NCI-H446 treated with DMSO at 0.1 percent for 48 hours (cell line): ENCODE measurements at places on chromosomes 1 and 21.

DNA sequence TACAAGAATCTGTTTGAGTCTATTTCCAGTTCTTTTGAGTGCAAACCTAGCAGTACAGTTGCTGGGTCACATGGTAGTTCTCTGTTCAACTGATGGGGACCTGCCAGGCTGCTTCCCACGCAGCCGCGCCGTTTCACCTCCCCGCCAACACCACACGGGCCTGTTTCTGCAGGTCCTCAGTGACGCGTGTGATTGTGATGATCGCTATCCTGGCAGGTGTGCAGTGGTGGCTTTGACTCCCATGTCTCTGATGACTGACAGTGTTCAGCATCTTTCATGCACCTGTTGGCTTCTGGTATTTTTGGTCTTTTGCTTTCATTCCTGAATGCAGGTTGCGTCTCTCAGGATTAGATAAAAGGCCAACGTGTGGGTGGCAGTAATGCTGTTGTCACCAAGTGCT is 41.6 kb downstream of the FAAP20 start:
- DNase-seq: no peak

- no peak for DNase-seq
These were observed 13.4 kb upstream of the DPT start for GRCh38 chr1:168742386-168742785.

- peak; percentile 12 for DNase-seq
These were observed 376.5 kb downstream of the ADGRL2 start for GRCh38 chr1:82177192-82177591.

DNA sequence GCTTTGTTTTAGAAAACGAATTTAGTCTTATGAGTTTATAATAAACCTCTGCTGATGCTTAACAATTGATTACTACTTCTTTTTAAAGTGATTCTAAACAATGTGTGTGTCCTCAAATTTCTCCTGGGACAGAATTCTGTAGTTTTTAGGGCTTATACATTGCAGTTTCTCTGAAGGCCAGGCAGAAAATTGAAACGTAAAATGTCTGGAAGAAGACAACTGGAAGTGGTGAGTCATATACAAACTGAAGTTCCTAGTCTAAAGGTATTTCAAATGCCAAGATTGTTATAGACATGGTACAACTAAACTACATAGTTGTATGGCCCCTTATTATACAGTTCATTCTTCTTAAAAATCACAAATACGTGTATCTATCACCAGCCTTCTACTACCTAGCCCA is 30.5 kb upstream of the RC3H1 start:
- DNase-seq: no peak

DNA sequence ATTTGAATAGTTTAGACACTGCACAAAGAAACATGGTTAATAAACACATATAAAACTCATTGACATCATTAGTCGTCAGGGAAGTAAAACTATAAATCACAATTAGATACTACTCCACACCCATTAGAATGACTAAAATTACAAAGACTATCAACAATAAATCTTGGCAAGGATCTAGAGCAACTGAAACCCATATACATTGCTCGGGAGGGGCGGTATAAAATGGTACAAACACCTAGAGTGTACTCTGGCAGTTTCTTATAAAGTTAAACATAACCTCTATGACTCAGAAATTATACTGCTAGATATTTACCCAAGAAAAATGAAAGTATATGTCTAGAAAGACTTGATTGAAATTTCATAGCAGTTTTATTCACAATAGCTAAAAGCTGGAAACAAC is 434.2 kb downstream of the RWDD3 start:
- DNase-seq: no peak

- no peak for DNase-seq
These were observed 444.1 kb downstream of the PLPP3 start for GRCh38 chr1:56135069-56135863.

GRCh38 chr1:67748630-67749029 is 63.6 kb downstream of the GADD45A start:
- DNase-seq: no peak

GRCh38 chr1:184191181-184191621 is 139.7 kb downstream of the TSEN15 start:
- peak; percentile 58 for DNase-seq

- DNase-seq: no peak
These were observed 16.6 kb upstream of the CACYBP start for GRCh38 chr1:174982971-174983689.

GRCh38 chr1:221865808-221866207 is 123.9 kb upstream of the DUSP10 start:
- no peak for DNase-seq

DNA sequence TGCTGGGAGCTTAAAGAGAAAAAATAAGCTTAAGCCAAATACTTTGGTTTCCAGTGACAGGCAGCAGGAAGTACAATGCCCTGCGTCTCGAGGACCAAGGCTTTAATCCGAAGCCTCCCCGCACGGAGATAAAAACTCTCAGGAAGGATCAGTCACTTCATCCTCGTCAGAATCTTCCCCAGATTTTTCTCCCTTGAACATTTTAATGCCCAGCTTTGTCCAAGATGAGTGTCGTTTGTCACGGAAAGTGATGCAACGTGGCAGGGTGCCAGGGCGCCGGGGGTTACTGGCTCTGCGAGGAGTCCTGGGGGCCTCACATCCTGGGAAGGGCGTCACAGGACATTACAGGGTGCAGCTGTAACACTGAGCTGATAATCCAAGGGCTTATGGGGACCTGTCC is 25.2 kb upstream of the PCBP3 start:
- DNase-seq: no peak

- no peak for DNase-seq
These were observed 288.7 kb upstream of the NRIP1 start for GRCh38 chr21:15353546-15353945.

DNA sequence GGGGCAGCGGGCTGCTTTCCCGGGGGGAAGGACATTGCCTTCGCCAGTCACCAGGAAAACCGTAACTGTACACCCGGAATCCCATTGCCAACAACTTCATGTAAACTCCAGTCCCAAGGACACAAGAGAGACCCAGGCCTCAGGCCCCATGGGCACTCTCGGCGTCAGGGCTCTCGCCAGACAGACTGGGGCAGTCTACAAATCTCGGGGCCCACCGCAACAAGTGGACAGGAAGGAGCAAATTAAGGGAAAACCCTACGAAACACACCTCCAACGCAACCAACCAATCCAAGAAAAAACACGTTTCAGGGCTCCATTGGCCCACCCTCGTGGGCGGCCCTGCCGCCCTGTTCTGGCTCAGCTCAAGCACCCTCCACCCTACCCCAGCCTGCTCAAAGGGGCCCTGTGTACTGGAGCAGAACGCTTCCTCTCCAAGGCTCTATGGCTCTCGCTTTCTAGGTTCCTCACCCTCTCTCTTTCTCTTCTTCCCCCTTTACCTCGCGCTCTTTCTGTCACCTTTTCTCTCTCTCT is 4.6 kb upstream of the ZNF678 start:
- no peak for DNase-seq

- DNase-seq: no peak
These were observed 2.0 kb downstream of the CR1 start for GRCh38 chr1:207497941-207498340.

DNA sequence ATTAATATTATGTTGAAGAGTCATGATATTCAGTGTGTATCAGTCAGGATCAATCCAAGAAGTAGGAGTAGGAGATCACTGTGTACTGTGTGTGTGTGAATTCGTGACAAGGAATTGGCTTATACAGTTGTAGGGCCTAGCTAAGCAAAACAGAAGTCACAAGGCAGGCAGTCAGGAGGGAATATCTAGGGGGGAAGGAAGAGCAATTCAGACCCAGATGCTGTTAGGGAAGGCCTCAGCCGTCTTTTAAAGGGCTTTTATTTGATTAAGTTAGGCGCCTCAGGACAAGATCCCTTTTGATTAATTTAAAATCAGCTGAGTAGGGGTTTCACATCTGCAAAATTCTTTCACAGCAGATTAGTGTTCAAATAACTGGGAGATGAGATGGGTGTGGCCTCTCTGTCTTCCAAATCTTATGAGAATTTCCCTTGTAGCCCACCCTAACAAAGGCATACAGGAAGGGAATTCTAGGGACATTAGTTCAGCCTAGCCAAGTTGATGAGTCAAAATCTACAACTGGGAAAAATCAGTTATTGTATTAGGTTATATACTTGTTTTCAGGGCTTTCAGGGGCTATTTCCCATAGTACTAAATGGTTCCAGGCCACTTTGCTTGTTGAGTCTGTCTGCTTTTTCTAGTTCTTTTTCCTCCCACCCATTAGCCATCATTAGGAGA is 47.4 kb downstream of the ALG6 start:
- DNase-seq: no peak

DNA sequence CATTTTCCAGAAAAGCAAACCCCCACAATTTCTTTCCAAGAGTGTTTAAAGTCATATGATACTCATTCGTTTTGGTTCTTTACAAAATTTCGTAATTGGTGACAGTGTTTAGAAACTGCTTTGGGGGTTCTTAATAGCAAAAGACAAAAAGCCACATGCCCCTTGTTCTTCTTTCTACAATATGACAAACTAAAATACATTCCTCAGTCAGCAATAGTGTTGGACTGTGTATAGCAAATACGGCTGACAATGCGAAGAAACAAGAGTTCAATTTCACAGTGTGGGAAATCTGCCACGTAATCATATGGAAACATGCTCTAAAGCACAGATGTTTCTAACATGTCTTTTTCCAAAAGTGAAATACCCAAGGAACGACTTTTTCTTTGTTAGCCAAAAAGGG is 7.6 kb upstream of the IFNAR1 start:
- DNase-seq: no peak

DNA sequence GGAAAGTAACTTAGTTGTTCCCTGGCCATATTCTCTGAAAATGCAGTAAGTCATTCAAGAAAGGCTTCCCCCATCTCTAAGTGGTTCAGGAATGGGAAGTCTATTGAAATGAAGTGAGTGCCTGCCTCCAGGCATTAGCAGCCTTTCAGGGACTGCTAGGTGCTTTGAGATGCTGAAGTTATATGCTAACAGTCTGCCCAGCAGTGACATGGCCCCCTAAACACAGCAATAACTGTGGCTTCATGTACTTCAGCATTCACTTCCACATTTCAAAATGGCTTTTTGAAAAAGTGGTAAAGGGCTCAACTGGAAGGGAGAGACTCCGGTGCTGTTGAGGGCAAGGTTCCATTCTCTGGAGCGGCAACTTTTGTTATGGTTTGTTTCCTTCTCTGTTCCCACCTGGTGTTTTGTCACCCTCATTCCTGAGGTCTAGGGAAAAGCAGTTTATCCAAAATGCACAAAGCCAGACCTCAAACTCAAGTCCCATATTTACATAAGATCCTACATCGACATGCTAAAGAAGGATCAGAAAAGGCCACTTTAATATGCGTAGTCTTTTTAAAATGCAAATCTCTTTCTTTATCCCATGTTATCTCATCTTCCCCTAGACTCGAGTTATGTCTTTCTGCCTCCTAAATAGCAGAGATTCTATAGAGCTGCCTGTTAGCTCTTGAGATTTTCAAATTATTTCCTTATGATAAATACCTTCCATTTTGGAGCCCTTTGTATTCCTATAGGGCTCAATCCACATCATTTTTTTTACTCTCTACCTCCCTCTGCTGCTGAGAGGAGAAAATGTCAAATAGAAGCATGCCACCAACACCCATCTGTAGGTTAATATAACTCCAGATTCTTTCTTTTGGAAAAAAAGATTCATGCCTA is 34.2 kb upstream of the LRRC8C start:
- DNase-seq: peak; percentile 35

GRCh38 chr21:25512095-25513081 is 94.9 kb downstream of the MRPL39 start:
- DNase-seq: no peak

- DNase-seq: no peak
These were observed 16.6 kb upstream of the SLC2A5 start for GRCh38 chr1:9086045-9086444.

DNA sequence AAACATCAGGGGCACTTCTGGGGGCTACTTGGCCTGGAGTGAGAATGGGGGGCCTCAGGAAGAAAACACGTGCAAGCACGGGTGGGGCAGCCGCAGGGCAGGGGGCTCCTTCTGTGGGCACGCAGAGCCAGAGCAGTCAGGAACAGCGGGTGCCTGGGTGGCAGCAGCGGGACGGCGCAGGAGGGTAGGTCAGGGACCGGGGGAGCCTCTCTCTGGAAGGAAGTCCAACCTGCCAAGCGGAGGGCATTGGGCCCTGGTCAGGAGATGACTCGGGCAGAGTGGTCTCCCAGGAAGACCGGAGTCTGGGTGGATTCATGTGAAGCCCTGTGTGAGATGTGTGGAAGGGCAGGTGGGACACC is 27.1 kb downstream of the CTNNBIP1 start:
- no peak for DNase-seq

DNA sequence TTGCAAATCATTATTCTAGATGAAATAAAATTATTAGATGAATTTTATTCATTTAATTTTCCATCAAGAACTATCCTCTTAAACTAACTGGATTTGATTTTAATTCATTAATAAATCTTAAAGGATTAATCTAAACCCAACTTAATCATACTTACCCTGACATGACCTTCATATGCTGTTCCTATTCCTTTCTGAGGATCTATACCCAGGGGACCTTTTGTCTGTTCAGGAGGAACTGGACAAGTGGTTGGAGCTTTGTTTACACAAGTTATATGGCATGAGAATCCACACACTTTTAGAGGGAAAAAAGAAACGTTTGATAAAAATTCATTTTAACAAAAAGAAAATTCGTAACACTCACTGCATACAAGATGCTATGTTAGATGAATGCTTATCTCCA is 95.2 kb downstream of the COQ8A start:
- DNase-seq: no peak

DNA sequence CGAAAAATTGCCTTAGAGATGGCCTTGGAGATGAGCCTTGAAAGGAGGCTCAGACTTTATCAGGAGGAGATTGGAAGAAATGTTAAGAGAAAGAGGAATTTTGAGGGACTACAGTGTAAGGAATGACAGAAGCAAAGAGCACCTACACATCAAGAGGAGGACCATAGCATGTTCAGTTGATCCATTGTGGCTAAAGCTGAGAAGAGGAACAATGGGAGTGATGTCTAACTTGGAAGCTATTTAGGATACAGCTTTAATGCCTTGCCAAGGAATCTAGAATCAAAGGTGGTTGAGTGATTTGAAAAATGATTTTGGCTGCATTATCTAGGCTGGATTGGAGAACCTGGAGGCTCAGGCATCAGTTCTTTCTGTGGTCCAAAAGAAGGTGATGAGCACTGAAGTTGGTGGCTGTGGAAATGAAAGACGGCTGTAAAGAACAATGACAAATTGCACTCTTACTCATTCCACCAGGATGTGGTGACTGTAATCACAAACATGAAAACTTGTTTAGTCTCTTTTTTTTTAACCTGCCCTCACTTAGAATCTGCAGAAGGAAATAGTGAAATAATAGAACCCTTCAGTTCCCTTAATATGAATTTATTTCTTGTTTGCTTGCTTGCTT is 11.3 kb downstream of the FAM20B start:
- DNase-seq: no peak

- DNase-seq: no peak
These were observed 777.8 kb upstream of the PRMT6 start for GRCh38 chr1:106278716-106279115.

DNA sequence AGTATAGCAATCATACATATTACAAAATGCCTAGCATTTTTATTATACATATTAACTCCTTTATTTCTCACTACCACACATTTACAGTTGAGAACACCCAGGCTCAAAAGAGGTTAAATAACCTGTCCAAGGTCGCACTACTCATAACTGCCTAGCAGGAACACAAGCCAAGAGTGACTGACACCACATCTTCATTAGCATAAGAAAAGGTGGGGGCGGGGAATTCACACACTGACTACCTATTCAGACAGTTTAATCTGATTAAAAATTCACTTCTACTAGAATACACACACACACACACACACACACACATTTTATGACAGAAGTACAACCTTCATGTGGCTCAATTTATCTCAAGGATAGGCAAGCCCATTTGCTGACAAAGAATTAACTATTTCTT is 77.8 kb upstream of the CACHD1 start:
- no peak for DNase-seq

- no peak for DNase-seq
These were observed at the start of gene CELA2B for GRCh38 chr1:15475752-15476314. CELA2B (plus strand) TSS chr1:15476104; CDS start chr1:15476126, 22 bp downstream.
